Activated naive CD4-positive, alpha-beta T cell treated with Interleukin-2 at 50 U/mL for 16 hours (primary cell): ENCODE measurements at places on chromosomes 5 and 9.
A peak's percentile ranks its signal among the peaks of the same experiment; 100 is the strongest.

DNA sequence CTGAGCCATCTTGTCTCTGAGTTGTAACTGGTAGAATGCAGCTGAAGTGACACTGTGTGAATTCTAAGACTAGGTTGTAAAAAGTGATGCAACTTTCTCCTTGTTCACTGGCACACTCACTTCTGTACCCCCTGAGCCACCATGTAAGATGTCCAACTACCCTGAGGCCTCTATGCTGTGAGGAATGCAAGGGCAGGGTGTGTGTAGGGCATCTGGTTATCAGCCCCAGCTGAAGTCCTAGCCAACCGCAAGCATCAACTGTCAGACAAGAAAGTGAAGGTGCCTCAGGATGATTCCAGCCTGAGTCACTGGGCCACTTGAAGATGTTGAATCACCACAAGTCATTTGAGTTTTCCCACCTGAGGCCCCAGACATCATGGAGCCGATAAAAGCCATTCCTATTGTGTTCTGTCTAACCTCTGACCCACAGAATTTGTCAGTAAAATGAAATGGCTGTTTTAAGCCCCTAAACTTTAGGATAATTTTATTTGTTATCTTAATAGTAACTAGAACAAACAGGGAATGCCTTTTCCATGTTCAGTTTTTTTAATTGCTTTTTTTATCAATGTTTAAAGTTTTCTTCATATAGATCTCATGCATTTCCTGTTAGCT lies 18.7 kb upstream of the RHOBTB3 start:
- DNase-seq, result peak; percentile 47

- no peak for DNase-seq
Observed at GRCh38 chr9:94811074-94811473, 84.6 kb downstream of the AOPEP start.

- DNase-seq, result no peak
Observed at GRCh38 chr5:158502686-158503085, 597.0 kb downstream of the EBF1 start.

- DNase-seq, result no peak
Observed at GRCh38 chr9:134991808-134992754, 74.4 kb upstream of the FCN1 start.

- peak; percentile 58 for DNase-seq
Observed at GRCh38 chr9:98168941-98169488, 23.4 kb downstream of the CORO2A start.

- no peak for DNase-seq
Observed at GRCh38 chr5:141646026-141646425, 5.2 kb downstream of the FCHSD1 start.

DNA sequence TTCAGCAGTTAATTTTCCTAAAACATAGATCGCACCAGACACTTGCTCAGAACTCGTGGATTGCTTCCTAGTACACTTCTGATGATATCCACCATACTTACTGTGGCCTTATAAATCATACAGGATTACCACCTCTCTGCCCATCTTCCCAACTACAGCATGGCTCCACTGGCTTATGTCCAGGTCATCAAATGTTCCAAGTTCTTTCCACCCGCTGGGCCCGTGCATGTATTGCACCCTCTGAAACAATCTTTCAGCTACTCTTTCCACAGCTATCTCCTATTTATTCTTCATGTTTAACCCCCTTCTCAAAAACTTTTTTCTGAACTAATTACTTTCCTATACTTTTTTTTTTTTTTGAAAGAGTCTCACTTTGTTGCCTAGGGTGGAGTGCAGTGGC lies 18.5 kb downstream of the FBXW2 start:
- no peak for DNase-seq

DNA sequence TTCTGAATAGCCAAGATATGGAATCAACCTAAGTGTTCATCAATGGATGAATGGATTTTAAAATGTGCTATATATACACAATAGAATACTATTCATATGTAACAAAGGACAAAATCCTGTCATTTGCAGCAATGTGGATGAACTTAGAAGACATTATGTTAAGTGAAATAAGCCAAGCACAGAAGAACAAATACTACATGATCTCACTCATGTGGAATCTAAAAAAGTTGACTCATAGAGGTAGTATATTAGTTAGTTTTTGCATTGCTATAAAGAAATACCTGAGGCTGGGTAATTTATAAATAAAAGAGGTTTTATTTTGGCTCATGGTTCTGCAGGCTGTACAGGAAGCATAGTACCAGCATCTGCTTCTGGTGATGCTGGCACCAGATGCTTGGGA lies 8.1 kb downstream of the CATSPER3 start:
- DNase-seq, result no peak

DNA sequence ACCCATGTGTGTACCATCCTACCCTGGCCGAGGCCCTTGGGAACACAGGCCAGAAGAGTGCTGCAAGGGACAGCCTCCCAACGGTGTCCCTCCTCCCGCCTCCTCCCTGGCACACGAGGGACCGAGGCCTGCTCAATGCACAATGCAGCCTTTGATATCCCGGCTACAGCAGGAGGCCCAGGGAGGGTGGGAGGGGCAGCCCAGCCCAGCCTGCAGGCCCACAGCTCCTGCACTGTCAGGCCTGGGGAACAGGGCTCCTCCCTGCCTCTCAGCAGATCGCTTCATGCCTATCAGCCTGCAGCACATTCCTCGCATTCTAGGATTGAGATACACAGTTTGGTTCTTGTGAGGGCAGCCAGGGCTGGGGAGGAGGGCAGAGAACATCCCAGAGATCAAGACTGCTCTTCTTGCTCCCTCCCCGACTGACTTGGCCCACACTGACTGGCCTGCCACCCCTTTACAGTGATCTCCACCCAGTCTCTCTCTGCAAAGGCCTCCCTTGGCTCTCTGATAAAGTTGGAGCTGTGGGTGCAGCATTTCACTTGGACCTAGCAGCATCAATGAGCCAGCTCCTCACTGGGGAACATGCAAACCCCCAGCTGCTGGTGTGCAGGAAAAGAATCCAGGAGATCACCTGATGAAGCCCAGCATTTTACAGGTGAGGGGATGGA lies at the start of gene SH3TC2:
TSS of gene SH3TC2 (minus strand) at position 46 of the 671 bp plus-strand sequence. CDS start at position 6, 40 bp downstream.
- DNase-seq, result no peak

DNA sequence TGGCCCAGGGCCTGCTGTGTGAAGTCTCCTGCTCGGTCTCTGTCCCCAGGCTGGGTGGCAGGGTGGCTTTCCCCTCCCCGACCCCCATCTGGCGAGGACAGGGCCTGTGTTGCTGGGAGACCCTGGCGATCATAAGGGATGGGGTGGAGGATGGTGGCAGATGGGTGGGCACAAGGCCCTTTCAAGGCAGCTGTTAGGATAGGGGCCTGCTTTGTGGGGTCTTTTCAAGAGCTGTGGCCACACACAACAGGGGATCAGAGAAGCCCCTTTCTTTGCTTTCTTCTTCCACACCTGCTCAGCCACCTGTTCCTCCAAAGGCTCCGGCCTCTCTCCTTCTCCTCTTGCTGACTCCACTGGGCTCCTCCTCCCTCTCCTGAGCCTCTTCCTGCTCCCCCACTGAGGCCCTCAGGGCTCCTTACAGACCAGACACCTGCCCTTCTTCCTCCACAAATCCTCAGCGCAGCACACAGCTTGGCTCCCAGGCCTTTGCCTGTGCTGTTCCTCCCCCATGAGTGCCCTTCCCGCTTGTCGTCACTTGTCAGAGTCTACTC lies 15.0 kb upstream of the NEURL1B start:
- no peak for DNase-seq

DNA sequence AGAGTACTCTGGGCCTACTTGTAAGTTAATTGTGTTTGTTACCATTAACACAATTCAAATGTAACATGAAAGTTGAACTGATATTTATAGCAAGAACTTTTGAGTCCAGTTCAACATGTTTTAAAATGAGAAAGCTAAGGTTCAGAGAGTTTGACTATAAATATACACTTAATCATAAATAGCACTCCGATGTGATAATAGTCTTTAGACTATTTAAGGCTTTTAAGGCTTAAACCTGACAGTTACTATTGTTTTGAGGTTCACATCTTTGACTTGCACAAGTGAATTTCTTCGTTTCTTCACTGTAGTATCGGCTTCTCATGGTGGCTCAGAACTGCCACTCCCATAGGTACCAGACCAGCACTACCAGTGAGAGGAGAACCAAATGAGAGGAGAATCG lies 42.4 kb downstream of the ZNF608 start:
- no peak for DNase-seq
